Naive thymus-derived CD8-positive, alpha-beta T cell (primary cell): ENCODE measurements at places on chromosomes 12 and 14. TPM values are rescaled to one million over a fixed set of nuclear protein-coding genes. Genes with fewer than 3 reads are reported as not detected.

Gene TMEM120B
- 14.4 TPM for total RNA-seq

GRCh38 chr14:72824051-72824450, 69.8 kb downstream of the DPF3 start:
- DNase-seq: no peak

DNA sequence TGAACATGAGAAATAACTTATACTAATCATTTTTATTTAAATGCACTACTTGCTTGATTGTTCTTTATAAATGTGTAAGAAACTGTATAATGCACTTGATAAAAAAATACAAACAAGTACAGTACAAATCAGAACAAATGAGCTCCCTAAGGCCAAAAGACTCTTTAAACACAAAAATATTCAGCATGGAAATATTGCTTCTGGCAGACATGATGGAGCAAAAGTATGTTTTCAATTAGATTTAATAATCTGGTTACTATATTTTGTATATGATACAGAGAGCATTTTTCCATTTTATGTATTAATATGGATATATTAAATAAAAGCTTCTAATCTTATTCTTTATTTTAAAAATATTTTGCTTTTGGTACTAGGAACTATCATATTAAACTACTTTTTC, 800.2 kb upstream of the LRFN5 start:
- DNase-seq: no peak

GRCh38 chr12:78406828-78407227, 457.7 kb upstream of the SYT1 start:
- DNase-seq: no peak

Gene ACVRL1
- not detected for total RNA-seq

- DNase-seq: no peak
Measured at GRCh38 chr14:104431929-104432541, 147.5 kb upstream of the C14orf180 start.

- DNase-seq: no peak
Measured at GRCh38 chr12:89162589-89163261, 189.6 kb downstream of the DUSP6 start.
